ENCODE measurements at places on chromosomes 4 and X.

DNA sequence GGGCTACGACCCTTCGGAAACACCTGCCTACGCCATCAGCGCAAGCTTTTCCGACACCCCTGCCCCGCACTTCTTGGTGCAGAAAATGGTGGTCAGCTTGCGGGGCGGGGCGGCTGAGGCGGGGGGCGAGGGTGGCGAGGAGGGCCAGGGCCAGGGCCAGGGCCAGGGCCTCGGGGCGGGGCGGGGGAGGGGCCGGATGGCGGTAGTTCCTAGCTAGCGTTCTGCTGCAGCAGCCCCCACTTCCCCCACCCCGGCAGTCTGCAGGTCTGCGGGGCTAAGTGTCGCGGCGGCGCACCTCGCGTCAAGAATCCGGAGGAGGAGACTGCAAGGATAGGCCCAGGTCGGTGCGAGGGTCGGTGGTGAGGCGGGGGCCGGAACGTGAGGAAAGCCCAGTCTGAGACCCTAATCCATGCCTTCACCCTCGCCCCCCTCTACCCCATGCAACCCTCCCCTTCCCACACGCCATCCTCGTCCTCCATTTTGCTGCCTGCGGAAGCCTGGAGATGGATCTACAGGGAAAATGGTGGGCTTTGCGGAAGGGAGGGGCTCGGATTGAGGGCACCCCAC lies 600 bp downstream of the BEX4 start:
- DNase-seq: peak; percentile 69

GRCh38 chr4:36280555-36280954 lies 861 bp upstream of the DTHD1 start:
- DNase-seq: no peak

GRCh38 chr4:10746371-10747171 lies 62.0 kb upstream of the CLNK start:
- no peak for DNase-seq

- DNase-seq: no peak
Measured at GRCh38 chrX:19911784-19912183, 24.4 kb upstream of the SH3KBP1 start.
